Aortic smooth muscle cell (primary cell): ENCODE measurements at places on chromosomes 12 and 14. TPM values are rescaled to one million over a fixed set of nuclear protein-coding genes. Genes with fewer than 3 reads are reported as not detected.

CLEC4D gene
- not detected in 2 replicates for total RNA-seq

FAM181A gene
- not detected in 2 replicates for total RNA-seq

VPS29 gene
- total RNA-seq = 69.1 and 70.0 TPM in 2 replicates

TRAFD1 gene
- 44.5 and 46.0 TPM in 2 replicates for total RNA-seq

FIGNL2 gene
- under 0.01 TPM in 2 replicates for total RNA-seq

RSRC2 gene
- 49.8 and 58.2 TPM in 2 replicates for total RNA-seq

SELPLG gene
- 1.7 and 1.9 TPM in 2 replicates for total RNA-seq

AMIGO2 gene
- 11.4 and 32.2 TPM in 2 replicates for total RNA-seq

SLC39A5 gene
- total RNA-seq = 0.25 TPM in 1 of 2 replicates, not detected in the other

CDC42BPB gene
- total RNA-seq = 79.0 and 84.5 TPM in 2 replicates
